ENCODE measurements at places on chromosomes 5 and 9.

DNA sequence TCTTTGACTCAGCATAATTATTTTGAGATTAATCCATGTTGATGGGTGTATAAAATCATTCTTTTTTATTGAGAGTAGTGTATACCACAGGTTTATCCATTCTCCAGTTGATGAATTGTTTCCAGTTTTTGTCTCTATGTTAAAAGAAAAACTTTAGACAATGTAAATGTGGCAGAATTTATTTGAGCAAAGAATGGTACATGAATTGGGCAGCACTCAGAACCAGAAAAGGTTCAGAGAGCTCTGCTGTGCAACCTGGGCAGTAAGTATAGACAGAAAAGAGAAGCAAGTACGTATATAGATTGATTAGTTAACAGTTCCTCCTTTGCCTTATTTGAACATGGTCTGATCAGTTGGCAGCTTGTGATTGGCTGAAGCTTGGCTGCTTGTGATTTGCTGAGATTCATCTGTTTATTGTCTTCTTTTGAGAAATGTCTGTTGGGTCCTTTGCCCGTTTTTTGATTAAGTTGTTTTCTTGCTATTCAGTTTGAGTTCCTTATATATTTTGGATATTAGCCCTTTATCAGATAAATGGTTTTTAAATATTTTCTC lies 41.4 kb downstream of the CDC42SE2 start:
- no peak for DNase-seq

DNA sequence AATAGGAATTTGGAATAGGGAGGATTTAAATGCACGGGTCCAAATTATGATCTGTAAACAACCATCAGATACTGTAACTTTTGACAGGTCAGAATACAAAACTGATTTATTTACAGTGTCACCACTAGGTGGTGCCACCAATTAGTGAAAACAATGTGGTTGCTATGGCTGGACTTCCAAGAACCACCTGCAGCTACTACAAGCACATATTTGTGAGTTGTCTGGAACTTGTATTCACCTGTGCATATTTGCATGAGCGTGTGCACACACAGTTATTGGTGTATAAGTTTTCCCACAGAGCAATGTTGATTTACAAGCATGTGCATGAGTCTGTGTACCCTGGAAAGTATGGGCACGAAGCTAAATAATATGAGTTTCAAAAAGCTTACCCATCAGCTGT lies 3.0 kb upstream of the HRCT1 start:
- peak; percentile 39 for DNase-seq

DNA sequence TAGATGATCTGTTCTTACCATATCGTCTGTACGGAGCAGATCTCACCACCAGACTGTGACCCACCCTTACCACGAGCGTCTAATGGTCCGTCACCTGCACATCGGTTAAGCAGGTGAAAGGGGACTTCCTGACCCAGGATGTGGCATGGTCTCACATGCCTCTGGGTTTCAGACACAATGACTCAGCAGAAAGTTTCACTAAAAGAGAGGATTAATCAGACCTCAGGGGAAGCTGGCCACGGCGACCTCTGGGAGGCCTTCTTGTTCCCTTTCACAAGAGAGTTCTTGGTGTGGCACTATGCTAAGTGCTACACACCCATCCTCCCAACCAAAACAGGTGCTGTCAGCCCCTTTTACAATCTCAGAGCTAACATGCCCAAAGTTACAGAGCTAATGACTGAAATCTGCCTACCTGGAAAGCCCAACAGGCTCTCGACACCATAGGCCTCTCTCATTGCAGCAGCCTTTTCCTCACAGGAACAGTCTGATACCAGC lies 41.6 kb downstream of the ADAMTS12 start:
- no peak for DNase-seq

- DNase-seq = no peak
These were observed 3.1 kb downstream of the MAN2A1 start for GRCh38 chr5:109692852-109693251.

- no peak for DNase-seq
These were observed 55.5 kb upstream of the CDKN2AIPNL start for GRCh38 chr5:134467231-134467630.

DNA sequence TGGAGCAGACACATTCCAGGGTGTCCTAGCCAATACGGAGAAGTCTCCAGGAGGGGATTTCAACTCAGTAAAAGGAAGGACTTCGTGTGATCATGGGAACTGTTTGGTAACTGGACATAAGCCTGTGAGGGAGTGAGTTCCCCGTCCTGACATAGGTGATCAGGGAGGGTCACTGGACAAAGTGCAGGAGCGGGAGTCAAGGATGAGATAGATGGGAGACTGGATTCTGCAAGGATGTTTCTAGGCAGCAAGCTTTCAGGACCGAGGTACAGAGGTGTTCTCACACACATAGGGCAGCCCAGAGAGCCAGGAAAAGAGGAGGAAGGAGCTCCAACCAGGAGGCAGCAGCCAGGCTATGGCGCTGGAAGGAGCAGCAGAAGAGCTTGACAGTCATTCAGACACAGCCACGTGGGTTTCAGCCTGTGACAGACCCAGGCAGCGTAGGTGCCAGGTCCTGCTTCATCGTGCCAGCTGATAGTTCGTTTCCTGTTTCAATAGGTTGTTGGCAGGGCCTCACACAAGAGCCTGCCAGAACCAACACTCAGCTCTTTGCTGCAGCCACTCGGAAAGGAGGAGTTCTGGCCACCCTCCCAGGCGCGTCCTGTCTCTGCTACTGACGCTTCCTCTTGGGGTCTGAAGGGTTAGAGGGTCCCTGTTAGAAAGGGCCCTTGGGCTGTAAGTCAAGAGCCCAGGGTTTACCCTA lies 84.1 kb downstream of the AMBP start:
- DNase-seq = no peak

- no peak for DNase-seq
These were observed 155.5 kb downstream of the TENT4A start for GRCh38 chr5:6868575-6869215.

DNA sequence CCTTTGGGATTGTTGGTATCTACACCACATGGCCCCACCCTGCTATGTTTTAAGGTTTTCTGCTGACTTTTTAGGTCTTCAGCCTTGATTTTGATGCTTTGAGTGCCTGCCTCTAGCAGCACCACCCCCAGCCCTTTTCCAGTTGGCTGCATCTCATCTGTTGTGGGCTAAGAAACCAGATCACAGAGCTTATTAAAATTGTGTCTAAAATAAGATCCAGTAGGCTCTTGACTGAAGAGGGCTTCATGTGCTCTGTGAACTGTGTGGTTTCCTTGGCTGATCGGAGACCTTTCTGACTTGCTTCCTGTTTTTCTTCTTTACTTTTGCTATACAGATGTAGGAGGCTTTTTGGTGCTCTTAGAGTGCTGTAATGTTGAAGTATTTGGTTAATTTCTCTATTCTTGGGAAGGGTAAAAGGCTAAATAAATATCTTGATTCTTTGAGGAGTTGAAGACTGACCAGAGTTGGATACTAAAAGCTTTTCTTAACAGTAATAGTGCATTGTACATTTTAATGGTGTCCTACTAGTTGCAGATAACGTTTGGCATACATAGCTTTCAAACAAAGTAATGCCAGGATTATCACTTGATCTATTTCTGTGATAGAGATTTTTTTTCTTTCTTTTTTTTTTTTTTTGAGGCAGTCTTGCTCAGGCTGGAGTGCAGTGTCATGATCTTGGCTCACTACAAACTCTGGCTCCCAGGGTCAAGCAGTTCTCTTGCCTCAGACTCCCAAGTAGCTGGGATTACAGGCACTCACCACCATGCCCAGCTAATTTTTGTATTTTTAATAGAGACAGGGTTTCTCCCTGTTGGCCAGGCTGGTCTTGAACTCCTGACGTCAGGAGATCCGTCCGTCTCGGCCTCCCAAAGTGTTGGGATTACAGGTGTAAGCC lies 4.5 kb downstream of the UBE2D2 start:
- DNase-seq = no peak

DNA sequence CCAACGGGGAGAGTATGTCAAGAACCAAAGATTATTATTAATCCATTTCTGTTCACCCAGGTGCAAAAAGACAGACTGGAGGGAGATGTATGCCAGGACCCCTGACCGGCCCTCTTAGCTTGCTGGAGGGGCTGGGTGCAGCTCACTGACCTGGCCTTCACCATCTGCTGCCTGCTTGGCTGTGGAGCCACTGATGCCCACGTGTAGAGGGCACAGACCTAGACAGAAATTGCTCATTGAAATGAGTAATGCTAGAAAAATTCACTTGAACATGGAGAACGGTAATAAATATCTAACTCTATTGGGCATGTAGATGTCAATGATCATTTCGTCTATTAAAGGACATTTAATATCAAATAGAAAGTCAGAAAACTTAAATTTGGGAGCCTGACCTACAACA lies 58.8 kb upstream of the ERCC6L2 start:
- DNase-seq = no peak

- DNase-seq = no peak
These were observed 71.1 kb upstream of the CD180 start for GRCh38 chr5:67267512-67268216.

- DNase-seq = no peak
These were observed 19.6 kb upstream of the ENC1 start for GRCh38 chr5:74660140-74660539.

DNA sequence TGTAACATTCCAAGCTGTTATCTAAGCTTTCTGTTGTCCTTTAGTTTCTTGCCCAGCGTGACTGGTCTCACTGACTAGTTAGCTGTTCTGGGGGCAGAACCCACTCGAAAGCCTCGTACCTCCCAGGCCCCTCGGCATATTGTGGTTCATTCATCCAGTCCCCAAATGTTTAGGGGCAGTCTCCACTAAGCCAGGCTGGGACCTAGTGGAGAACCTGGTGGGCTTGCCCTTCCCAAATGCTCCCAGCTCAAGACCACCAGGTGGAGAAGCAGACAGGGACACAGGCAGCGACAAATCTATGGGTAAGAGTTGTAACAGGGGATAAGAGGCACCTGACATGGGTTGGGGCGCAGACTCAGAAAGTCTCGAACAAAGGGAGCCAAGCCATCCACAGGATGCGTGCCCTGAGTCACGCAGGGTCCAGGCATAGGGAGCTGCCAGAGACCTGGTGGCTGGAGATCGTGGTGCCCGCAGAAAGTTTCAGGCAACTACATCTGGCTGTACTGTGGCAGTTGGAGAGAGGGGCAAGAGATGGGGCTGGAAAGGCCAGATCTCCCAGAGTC lies 851 bp upstream of the EEIG1 start:
- DNase-seq = no peak

DNA sequence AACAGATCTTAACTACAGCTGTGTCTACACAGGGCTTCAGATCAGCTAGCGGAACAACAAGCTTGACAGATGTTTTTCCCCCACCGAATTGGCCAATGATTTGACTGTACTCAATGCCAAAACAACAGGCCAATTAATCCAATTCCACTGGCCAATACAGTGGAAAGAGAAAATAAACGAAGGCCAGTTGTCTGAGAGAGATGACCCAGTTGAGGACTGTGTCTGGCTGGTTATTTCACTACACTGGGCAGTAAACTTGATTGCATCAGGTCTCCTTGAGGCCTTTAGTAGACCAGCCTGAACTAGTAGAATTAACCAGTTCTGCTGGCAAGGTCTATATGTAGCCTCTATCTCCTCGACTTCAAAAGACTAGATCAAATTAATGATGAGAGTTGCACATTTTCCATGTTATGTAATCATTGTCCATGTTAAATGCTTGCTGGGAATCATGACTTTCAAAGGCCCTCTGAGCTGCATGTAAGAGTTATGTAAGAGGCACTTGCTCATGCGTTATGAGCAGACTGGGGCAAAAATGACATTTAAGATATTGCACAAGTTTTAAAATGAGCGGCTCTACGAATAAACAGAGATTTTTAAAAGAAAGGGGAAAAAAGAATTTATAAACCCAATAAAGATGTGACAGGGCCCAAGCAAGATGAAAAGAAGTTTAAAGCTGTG lies 28.3 kb downstream of the SMIM23 start:
- no peak for DNase-seq

GRCh38 chr9:89013660-89014059 lies 22.4 kb downstream of the S1PR3 start:
- no peak for DNase-seq

GRCh38 chr5:121608826-121609225 lies 242.9 kb upstream of the FTMT start:
- no peak for DNase-seq

DNA sequence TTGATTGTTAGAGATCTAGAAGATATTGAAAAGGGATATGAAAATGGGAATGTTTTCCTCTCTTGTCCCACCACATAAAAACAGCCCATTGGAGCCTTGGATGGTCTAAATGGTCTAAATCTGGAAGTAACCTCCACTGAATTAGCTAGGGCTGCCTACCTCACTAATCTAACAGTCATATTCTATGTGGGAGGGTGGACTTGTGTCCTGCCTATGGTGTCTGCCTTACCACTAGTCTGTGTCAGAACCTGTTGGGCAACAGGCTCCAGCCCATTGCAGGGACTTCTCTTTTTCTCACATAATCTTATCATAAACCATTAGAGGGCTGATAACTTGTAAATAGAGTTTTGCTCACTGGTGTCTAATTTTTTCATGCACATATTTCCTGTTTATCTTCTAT lies 548.8 kb upstream of the CDH18 start:
- no peak for DNase-seq

- DNase-seq = no peak
These were observed 146.5 kb downstream of the UNC13B start for GRCh38 chr9:35308316-35308715.

DNA sequence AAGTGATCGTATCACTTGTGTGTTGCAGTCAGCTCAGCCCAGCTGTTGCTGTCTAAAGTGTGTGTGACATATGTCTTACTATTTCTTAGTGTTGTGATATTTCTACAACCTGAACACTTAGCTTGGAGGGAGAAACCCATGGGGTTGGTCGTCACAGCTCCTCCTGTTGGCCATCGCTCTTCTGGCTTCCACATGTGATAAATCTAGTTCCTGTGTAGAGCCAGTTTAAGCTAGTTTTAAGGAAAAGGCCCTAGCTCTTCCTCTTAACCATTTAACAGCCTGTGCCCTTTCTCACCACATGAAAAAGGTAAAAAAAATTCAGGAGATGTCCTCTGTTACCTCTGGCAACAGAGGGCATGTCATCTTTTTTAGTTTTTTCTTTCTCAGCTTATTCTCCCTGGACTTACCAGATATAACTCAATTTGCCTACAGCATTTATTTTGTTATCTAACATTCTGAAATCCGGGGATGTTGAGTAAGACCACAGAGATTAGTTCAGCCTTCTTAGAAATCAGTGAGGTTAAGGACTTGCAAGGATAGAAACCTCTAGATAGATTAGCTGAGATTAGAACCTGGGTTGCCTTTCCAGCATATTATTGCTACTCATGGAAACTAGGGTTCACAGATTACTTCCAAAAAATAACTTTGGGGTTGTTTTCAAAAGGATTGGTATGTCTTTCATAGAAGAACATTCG lies 100.4 kb downstream of the GAPVD1 start:
- DNase-seq = peak; percentile 47

DNA sequence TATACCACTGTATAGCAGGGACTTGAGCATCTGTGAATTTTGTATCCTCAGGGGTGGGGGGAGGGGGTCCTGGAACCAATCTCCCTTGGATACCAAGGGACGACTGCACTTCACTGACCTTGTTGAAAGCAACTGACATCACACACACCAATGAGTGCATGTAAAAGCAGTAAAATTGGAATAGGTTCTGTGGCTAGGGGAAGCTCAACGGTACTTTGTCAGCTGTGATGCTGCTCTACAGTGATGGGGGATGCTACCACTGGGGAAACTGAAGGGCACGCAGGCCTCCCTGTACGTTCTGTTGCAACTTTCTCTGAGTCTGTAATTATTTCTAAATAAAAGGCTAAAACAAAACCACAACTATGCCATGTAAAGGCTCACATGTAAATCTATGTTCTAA lies 47.0 kb upstream of the RETREG1 start:
- DNase-seq = no peak

All from T47D (cell line).